ENCODE measurements at places on chromosomes 12 and 14.
A peak's percentile ranks its signal among the peaks of the same experiment; 100 is the strongest.

DNA sequence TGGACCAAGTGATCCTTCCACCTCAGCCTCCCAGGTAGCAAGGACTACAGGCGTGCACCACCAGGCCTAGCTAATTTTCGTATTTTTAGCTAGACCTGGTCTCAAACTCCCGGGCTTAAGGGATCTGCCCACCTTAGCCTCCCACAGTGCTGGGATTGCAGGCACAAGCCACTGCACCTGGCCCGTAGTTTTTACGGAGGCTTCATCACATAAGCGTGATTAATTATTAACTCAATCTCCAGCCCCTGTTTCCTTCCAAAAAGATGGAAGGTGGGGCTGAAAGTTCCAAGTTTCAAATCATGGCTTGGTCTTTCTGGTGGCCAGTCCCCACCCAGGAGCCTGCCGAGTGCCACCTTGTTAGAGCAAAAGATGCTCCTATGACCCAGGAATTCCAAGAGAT lies 22.5 kb upstream of the HIF1A start:
- DNase-seq, result no peak

DNA sequence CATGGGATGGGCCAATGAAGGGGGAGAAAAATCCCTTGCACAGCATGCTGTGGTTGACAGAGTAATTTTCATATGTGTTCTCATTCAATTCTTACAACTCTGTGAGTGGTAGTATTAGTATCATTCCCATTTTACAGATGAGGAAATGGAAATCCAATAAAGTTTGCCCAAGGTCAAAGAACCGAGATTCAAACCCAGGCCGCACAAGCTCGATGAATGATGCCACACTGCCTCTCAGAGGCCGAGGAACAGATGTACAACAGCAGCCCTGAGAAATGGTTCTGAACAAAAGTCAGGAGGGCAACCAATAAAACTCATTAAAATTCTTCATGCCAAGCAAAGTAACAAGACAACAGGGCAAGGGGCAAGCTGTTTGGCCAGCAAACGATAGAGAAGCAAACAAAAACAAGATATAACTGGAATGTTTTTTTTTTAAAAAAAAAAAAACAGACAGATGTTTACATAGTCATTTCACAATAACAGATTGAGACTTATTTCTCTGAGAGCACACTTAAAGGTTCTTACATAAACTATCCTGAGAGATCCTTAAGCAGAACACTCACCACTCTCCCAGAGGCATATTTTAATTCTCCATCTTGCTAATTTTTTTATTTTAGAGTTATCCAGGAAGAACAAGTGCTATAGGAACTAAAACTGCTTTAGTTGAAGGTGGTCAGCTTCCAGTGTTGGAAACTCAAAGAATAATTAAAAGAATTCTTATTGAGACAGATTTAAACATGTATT lies 85.8 kb downstream of the EXOC5 start:
- peak; percentile 12 for DNase-seq

GRCh38 chr12:49190974-49191373 lies 2.1 kb upstream of the TUBA1A start:
- DNase-seq, result no peak

GRCh38 chr12:82896979-82897378 lies 210.3 kb downstream of the TMTC2 start:
- DNase-seq, result no peak

DNA sequence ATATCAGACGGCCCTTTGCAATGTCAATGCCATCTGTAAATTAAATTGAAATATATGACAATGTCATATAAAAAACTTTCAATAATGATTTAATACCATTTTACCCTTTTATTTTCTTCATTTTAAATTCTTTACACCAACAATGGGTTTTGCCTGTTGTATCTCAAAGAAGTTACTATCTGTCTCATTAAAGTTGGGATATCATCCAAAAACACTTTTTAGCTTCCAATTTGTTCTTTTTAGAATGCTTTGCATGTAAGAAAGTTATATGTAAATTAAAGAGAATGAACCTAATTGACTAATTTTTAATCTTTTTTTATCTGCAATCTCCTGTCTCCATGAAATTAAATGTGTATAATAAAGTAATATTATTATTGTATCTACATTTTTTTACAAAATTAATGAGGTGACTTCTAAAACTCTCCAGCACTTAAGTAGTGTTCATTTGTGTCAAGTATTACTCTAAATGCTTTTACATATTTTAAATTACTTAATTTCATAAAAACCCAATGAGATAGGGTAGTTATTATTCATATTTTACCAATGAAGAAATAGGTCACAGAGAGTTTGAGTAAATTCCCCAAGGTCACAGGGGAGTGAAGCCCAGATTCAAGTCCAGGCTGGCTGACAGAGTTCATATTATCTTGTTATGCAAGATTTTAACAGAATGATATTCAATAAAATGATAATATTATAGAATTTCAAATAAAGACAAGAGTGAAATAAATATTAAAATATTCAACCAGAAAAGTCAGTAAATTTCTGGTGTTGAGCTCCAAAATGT lies 673.0 kb upstream of the FLRT2 start:
- no peak for DNase-seq
